Activated T-helper 1 cell treated with Interleukin-2 at 50 U/mL for 16 hours (primary cell): ENCODE measurements at places on chromosomes 12 and 14.

DNA sequence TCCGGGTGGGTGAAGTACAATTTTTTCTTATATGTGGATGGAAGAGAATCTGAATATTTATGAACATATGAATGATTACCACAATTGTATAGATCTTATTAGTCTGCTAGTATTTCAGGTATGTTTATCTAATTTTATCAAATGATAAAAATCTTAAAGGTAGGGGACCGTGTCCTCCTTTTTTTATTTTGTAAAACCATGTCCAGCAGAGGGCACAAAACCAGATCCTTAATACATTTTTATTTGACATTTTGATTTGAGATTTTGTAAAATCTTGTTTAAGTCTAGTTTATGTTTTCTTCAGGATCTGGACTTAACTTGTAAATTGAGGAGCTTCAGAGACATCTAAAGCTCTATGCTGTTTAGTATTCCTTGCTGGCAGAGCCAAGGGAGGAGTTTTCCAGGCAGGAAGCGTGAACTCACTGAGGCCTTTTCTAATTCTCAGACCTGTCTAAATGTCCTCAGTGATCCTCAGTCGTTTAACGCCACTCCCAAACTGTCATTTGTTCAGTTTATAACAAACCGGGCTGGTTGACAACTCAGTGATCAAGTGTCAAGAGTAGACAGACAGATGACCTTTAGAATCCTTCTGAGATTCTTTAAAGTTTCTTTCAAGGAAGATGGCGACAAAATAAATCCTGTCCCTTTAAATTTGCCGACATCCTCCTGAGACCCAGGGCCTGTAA is 263.9 kb downstream of the KTN1 start:
- DNase-seq = no peak

- DNase-seq = no peak
Measured at GRCh38 chr14:61109288-61109687, 128.2 kb downstream of the SLC38A6 start.

GRCh38 chr12:62158461-62159360 is 101.5 kb upstream of the USP15 start:
- DNase-seq = no peak

DNA sequence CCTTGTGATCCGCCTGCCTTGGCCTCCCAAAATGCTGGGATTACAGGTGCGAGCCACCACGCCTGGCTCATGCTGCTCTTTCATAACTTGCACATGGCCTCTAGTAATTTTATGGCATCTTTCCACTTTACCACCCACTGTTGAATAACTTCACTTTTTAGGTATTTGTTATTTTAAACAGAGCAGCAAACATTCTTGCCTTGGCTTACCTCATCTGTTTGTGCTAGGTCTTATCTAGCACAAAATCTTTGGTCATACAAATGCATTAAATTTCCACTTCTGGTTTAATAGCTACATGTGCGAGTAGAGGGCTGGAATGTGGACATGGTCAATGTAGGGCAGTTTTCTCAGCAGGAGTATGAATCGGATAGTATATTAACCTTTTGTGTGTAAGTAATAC is 38.8 kb upstream of the ATF7IP start:
- no peak for DNase-seq

GRCh38 chr12:47534695-47535094 is 171.1 kb downstream of the RPAP3 start:
- DNase-seq = no peak

GRCh38 chr12:69027411-69027881 is 94.5 kb upstream of the CPM start:
- no peak for DNase-seq

GRCh38 chr12:89962648-89963047 is 254.0 kb upstream of the ATP2B1 start:
- DNase-seq = no peak

DNA sequence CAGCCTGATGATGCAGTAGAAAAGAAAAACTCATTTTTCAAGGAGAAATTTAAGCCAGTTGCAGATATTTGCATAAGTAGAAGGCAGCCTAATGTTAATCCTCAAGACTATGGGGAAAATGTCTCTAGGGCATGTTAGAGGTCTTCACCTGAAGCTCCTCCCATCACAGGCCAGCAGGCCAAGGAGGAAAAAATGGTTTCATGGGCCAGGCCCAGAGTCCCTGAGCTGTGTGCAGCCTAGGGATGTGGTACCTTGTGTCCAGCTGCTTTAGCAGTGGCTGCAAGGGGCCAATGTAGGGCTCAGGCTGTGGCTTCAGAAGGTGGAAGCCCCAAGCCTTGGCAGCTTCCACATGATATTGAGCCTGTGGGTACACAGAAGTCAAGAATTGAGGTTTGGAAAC is 1946.7 kb upstream of the FLRT2 start:
- DNase-seq = no peak

DNA sequence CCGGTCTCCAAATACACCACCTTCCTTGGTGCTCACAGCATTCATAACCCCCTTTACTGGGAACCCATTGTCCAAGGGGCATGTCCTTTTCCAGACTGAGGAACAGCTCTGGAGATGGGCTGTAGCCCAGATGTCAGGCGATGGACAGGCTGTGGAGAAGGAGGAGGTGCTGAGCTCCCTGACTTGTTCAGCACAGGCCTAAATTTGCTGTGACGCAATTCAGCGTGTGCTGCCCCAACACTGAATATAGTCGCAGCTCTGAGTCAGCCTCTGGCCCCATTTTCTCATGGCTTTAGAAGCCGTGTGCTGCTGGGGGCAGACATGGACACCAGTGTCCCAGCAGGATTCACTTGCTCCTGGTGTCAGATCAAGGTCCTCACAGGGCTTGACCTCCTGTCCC is 269.1 kb downstream of the EMP1 start:
- no peak for DNase-seq

DNA sequence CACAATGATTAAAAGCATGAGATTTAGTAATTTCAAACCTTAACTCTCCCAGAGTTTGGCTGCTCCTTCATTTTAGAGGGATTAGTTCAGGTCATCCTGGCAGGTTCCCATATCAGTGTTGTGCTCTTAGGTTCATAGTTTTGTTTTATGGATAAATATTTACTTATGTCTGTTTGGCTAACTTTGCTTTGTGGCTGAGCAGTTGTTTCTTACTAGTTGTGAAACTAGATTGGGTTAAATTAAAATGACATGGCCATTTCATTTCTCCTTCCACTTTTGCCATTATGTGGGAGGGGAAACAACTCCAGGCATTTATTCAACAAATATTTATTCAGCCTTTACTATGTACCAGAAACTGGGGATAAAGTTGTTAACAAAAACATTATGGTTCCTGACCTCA is 158.8 kb downstream of the TMTC3 start:
- no peak for DNase-seq

GRCh38 chr14:39302124-39302810 is 68.6 kb downstream of the MIA2 start:
- DNase-seq = no peak

DNA sequence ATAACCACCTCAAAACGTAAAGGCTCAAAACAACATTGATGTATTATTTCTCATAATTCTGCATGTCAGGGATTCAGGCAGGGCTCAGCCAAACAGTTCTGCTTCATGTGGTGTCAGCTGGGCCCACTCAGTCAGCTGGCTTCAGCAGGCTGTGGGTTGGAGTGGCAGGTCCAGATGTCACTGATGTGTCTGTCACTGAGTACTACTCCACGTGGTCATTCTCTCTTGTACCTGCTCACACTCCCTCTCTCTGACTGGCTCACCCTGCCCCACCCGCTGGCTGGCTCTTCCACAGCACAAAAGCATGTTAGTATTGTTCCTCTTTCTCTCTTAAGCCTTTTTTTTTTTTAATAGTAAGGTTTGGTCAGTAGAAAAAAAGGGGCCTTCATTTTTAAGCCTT is 182.4 kb downstream of the DICER1 start:
- DNase-seq = no peak
